ENCODE measurements at places on chromosomes 16 and 17.

DNA sequence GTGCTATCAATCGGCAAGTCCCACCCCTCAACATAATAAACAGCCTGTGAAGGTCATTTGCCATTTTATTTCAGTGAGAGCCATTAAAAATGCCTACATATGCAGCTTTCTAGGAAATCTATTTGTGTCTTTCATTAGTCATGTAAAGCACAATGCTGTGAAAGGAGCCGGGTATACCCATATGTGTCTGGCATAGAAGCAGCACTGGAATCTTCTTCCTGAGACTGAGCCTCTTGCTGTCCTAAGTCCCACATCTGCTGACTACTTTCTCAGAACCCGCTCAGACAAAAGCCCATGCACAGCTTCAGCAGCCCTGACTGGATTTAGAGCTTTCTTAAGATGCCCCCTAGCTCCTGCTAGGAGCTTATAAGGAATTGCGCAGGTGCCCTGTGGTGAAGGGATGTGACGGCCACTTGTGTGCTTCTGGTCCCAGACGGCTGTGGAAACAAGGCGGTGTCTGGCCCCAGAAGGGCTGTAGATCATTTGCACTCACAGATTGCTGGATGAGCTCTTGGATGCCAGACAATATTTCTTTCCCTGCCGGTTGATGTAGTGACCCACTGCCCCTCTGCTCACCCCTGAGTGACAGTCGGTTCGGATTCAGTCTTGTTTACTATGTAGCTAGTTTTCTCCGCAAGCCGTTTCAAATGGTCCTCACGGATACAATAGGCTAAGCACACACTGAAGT is 172.2 kb downstream of the ANKFN1 start:
- DNase-seq: no peak

DNA sequence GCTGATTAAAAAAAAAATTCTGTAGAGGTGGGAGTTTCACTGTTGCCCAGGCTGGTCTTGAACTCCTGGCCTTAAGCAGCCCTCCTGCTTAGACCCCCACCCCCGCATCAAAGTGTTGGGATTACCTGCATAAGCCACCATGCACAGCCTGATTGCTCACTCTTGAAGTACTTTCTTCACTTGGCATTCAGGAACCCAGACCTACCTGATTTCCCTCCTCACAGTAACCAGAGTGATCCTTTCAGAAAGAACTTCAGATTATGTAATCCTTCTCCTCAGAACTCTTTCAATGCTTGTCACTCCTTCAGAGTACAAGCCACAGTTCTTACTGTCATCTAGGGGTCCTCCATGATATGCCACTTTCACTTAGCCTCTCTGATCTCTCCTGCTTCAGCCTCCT is 1.4 kb downstream of the EFCAB13 start:
- no peak for DNase-seq

DNA sequence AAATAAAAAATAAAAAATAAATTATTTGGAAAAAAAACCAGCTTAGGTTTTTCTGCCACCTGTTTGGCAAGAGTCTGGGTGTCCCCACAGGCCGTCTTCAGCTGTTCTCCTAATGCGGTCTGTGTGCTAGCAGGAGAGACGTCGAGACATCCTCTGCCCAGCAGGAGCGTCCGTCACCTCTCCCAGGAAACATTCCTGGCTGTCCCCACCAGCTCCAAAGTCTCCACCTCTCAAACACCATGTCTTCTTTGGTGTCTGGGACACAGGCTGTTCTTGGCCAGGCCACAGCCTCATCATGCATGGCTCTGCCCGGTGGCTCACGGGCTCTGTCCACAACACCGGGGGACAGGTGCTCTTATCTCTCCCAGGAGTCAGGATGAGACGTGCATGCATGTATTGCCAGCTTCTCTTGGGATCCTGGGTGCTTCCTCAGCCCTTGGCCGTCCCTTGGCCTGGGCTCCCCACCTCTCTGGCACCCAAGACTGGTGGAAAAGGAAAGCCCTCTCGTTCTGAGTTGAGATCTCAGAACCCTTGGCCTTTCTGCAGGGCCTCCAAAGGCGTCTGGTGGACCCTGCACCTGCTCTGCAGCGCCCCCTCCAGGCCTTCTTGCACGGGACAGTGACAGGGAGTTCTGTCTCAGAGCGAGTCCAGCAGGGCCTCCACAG is 84.9 kb upstream of the CBX4 start:
- DNase-seq: no peak

DNA sequence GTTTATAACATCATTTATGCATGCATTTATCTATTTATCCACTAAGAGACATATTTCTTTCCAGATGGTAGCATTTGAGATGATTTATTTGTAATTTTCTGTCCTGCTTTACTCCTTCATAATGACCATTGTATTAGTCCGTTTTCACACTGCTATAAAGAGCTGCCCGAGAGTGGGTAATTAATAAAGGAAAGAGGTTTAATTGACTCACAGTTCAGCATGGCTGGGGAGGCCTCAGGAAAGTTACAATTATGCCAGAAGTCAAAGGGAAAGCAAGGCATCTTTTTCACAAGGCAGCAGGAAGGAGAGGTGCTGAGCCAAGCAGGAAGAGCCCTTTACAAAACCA is 28.6 kb downstream of the TRIM25 start:
- no peak for DNase-seq

DNA sequence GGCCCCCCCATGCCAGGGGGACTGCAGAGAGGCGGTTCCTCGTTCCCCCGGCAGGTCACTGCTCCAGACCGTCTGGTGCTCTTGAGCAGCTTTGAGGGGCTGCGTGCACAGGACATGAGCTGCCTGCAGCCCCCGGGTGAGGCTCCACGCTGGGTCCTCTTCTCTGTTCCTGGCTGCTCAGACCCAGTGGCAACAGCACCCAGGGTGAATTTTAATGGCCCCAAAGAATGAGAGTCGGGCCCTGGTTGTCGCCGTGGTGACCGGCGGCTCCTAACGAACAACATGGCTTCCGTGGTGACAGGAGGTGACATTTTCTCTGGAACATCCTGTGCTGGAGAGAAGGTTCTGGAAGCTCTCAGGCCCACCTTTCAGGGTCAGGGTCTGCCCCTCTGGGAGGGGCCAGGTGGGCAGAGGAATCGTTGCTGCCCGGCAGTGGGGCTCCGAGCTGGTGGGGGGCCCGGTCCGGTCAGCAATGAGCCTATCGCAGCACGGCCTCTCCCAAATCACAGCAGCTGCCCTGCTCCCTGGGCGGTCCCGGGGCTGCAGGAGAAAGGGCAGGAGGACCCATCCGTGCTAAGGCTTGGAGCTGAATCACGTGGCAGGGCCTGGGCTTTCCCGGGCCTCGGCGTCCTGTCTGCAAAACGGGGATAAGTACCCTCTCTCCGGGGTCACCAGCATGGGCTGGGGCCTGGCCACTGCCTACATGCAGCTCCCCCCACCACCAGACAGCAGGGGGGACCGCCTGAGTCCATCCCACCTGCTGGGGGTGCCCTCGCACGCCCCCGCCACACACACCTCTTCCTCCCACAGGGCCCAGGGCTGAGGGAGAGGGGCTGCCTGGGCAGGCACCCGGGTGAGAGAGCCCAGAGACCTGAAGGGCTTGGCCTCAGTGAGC is 3.4 kb upstream of the C1QTNF8 start:
- DNase-seq: no peak

DNA sequence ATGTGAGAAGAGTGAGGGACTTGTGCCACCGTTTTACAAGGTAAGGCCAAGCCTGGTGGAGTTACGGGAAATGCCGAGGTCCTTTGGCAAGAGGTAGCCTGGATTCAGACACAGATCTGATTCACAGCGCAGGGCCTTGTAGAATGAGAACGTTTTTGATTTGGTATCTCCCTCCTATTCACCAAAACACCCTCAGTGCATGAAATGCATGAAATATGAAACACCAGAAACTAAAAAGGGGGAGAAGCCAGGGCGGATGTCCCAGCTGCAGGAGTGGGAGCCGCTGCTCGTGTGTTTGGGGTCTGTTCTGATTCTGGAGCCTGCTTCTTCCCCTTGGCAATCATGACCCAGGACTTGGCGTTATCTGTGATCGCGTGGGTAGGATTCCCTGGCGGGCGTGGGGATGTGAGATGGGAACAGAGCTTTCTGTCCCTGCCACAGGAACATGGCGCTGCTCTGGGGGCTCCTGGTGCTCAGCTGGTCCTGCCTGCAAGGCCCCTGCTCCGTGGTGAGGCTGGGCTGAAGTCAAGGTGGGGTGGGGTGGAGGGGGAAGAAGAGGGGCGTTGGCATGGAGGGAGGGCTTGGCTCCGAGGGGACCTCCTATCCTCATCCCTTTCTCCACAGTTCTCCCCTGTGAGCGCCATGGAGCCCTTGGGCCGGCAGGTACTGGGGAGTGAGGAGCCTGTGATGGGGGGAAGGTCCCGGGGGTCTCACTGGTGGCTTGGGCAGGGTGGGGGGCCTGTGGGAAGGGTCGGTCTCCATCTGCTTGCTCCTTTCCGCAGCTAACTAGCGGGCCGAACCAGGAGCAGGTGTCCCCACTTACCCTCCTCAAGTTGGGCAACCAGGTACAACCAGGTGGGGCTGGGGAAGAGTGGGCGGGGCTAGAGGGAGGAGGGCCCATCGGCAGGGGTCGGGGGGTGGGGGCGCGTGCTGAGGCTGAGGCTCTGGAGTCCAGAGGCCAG is 2.2 kb downstream of the SERPINF2 start:
- no peak for DNase-seq

DNA sequence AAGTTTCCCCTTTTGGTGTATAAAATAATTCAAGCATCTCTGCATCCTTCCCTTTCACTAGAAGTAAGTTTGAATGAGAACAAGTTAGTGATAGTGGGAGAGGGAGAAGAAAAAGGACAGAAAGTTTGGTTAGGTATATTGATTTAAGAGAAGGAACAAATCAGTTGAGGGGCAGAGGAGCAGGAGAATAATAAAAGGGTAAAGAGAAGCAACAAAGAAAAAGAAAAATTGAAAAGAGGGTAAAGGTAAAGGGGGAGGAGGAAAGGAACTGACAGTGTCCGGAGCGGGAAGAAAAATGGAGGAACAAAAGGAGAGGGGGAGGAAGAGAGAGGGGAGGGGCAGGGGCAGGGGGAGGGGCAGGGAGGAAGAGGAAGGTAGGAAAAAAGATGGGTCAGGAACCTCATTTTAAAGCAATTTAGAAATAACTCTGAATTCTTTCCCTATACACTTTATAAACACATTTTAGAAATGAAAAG is 6.3 kb upstream of the IGF2BP1 start:
- no peak for DNase-seq

GRCh38 chr17:43737722-43738121 is 20.9 kb downstream of the SOST start:
- no peak for DNase-seq

GRCh38 chr17:1582374-1582773 is 19.8 kb upstream of the PITPNA start:
- no peak for DNase-seq

GRCh38 chr17:57316361-57316760 is 60.0 kb downstream of the MSI2 start:
- no peak for DNase-seq

DNA sequence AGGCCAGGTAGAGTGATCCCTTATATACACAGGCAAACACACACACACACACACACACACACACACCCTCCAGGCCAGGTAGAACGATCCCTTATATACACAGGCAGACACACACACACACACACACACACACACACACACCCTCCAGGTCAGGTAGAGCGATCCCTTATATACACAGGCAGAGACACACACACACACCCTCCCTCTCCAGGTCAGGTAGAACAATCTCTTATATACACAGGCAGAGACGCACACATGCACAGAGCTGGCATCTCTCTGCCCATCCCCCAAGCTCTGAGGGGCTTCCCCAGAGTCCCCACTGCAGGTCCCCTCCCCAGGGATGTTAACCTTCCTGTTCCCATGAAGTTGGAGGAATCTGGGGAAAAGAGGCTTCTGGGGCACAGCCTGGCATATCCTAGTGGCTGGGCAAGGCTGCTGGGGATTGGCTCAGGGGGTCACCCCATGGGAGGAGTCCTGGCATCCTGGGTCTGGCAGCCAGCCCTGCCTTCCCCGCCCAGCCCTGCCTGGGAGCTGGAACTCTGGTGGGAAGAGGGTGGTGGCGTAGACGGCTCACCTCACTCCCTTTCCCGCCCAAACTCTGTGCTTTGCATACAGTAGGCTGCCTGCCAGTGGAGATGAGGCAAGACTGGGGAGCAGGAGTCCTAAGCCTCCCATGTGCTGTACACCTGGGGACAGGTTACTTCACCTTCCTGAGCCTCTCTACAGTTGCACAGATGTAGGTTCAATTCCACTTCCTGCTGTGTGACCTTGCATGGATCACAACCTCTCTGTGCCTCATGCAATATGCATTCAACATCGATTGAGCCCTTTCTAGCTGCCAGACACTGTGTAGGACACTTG is 41.8 kb downstream of the TEKT5 start:
- DNase-seq: peak; percentile 83

- DNase-seq: no peak
Observed at GRCh38 chr17:17730250-17730935, 49.1 kb downstream of the RAI1 start.

DNA sequence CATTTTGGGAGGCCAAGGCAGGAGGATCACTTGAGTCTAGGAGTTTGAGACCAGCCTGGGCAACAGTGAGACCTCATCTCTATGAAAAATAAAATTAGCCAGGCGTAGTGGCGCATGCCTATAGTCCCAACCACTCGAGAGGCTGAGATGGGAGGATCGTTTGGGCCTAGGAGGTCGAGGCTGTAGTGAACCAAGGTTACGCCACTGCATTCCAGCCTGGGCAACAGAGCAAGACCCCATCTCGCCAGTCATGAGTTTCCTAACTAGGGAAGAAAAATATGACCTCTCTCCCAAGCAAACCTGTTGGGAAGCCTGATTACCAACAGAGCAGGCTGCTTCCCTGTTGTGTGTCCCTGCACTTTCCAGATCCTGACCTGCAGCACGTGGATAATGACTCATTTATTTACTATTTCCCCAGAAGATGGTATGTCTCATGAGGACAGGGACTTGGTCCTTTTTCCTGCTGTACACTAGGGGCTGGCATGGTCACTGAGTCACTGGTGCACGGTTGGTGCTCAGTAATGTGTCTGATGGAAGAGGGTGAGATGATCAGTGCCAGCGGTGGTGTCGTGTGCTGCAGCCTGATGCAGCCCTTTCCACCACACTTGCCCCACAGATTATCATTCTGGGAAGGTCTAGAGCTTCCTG is 30.8 kb downstream of the NMT1 start:
- no peak for DNase-seq

GRCh38 chr17:63740464-63741142 is 996 bp downstream of the STRADA start:
- DNase-seq: no peak
